Fibroblast of mammary gland (primary cell): ENCODE measurements at places on chromosomes 7 and 10.

DNA sequence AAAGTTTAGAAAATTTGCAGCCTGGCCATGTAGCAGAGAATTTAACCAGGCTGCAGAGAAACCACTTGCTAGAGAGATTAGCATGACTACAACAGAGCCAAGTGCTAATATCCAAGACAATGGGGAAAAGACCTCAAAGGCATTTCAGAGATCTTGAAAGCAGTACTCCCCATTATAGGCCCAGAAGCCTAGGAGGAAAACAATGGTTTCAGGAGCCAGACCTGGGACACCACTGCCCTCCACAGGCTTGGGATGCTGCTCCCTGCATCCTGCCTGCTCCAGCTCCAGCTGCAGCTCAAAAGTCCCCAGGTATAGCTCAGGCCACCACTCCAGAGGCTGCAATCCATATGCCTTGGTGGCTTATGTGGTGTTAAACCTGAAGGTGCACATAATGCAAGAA lies 101.5 kb upstream of the TMEM72 start:
- DNase-seq = peak; percentile 43

DNA sequence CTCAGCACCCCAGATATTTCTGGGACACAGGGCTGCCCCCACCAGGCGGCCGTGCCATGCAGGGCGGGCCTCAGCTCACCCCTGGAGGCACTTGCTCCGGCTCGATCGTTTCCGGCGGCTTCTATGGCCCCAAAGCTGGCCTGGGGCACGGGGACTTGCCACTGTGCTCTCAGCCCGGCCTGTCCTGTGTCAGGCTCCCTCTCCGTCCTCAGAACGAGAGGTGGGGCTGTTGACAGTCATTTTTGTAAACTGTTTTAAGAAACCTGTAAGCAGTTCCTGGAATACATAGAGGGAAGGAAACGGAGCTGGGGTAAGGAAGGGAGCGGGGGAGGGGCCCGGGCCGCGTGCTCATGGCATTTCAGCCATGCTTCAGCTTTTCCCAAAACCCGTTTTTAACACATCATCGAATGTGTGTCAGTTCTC lies 30.7 kb upstream of the PRKAR1B start:
- no peak for DNase-seq

DNA sequence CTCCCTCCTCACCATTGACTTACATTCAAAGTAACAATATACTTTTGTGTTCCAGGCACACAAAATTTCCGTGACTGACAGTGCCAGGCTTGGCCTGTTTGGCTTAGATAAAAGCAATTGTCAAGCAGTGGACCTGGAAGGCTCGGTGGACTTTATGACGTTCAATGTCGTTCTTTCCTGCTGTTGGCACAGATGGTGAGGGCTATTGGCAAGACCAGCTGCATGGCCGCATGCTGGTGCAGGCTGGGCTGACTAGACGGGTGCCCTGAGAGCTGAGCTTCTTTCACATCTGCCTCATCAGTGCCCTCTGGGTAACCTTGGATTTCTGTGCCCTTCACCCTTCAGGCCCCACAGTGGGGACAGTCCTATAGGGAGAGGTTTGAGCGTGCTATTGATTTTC lies 45.2 kb downstream of the WIPF3 start:
- DNase-seq = no peak

DNA sequence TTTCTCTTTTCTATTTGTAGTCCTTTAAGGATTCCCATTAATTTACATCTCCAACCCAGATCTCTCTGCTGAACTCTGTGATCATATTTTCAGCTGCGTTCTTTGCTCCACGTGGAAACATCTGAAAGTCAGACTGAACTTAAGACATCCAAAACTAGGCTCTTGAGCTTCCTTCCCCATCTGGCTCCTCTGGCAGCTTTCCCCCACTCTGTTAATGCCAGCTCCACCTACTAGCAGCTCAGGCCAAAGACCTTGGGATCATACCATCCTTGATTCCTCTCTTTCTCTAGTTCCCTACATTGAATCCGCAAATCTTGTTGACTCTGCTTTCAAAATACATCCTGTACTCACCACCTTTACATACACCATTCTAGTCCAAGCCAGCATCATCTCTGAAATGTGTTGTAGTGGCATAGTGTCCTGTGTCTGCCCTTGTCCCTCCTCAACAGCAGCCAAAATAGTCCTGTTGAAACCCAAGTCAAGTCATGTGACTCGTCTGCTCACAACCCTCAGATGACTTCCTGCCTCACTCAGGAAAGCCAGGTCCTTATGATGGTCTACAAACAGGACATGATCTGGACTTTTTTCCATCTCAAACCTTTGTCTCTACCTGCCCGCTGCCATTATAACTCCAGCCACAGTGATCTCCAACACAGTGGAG lies 7.0 kb downstream of the REEP3 start:
- DNase-seq = no peak

- DNase-seq = no peak
Observed at GRCh38 chr7:99001482-99002147, 123.3 kb downstream of the TRRAP start.

- peak; percentile 44 for DNase-seq
Observed at GRCh38 chr10:36048236-36048635, 406.1 kb upstream of the FZD8 start.

DNA sequence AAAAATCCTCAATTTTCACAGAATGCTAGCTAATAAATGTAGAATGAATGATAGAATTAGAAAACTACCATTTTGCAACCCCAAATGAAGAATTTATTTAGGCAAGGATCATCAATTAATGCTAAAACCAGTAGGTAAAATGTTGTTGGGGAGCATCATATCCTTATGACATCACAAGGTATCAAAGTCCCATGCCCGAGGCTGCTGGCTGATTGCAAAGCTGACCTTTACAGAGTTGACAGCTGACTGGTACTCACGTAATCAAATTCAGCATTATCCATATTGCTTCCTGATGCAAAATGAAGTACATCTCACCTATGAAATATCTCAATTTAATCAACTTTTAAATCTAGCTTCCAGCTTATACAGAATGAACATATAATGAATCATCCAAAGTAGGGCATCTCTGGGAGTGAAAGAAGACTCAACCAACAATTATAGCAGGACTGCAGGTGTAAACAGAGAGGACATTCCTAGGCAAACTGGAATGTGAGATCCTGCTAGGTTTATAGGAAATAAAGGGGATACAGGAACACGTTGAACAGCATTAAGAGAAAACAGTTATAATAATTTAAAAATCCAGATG lies 10.2 kb upstream of the BLNK start:
- no peak for DNase-seq

DNA sequence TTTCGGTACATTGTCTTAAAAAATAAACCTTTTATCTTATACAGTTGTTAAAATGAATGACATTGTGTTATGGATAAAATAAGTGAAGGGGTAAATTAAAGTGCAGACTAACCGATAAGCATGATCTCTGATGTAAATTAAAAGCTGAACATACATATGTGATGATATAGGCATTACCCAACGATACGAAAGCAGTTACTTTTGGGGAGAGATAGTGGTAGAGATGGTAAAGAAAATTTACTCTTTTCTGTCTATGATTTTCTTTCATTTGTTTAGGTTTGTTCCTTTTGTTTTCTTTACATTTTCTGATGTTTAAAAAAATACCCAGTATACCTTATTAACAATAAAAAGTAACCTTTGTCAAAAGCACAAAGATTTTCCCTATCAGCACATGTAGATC lies 6.4 kb downstream of the C1GALT1 start:
- DNase-seq = no peak
